ENCODE measurements at places on chromosomes 5 and 9.

DNA sequence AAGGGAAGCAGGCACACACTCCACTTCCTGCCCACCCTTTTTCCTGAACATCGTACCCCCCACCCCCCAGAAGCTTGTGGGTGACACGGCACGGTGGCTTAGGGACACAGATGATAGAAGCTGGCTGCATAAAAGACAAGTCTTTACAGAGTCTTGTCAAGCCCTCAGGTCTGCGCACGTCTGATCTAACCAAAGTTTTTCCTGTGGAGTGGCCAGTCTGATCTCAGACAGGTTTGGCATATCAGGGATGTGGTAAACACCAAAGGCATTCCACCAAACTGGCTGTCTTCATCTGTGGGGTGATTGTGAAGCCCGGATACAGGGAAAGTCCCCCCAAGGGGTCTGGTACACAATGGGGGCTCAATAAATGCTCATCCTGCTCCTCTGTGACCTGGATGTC lies 50.0 kb downstream of the CRB2 start:
- DNase-seq: no peak

- no peak for DNase-seq
These were observed 77.5 kb upstream of the TGFBR1 start for GRCh38 chr9:99027443-99027842.

DNA sequence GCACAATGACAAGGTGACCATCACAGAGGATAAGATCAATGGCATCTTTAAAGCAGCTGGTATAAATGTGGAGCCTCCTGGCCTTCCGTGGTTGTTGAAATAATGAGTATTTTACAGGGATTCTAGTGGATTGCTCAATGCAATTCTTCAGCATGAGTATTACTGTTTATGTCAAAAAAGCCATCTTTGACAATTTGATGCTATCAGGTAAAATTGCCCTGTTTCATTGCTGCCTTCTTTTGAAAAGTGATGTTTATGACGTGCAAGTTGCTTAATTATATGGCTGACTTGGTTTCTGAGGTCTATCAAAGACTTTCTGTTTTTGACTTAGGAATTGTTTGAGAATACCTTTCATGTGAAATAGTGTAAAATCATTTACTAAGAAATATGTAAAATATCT lies 237.2 kb downstream of the PARP8 start:
- no peak for DNase-seq

DNA sequence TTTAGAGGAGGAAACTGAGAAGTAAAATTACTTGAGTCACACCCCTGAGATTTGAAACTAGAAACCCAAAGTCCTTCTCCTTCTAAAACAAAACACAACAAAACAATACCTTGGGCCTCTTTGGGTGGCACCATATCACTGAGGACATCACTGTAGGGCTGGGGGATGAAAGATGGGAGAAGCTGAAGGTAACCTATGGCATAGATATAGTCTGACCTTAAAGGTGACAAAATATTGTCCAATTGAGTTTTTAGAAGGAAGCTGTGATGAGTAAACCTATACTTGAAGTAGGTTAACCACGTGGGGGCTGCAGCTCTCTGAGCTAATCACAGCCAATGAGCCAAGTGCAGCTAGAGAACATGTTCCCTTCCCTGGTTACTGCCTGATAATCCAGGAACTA lies 167.4 kb upstream of the CD180 start:
- no peak for DNase-seq

- peak; percentile 100 for DNase-seq
These were observed at the start of gene UHRF2 for GRCh38 chr9:6412487-6413364. Gene UHRF2 (plus strand): TSS chr9:6413199. CDS start chr9:6413491, 292 bp downstream.

- DNase-seq: no peak
These were observed 94.7 kb upstream of the NUDT12 start for GRCh38 chr5:103657301-103657700.

- DNase-seq: no peak
These were observed 132.9 kb downstream of the MVB12B start for GRCh38 chr9:126459546-126459945.

GRCh38 chr5:171426266-171426665 lies 6.8 kb downstream of the FGF18 start:
- no peak for DNase-seq

GRCh38 chr9:17251100-17251499 lies 116.3 kb downstream of the CNTLN start:
- DNase-seq: no peak

DNA sequence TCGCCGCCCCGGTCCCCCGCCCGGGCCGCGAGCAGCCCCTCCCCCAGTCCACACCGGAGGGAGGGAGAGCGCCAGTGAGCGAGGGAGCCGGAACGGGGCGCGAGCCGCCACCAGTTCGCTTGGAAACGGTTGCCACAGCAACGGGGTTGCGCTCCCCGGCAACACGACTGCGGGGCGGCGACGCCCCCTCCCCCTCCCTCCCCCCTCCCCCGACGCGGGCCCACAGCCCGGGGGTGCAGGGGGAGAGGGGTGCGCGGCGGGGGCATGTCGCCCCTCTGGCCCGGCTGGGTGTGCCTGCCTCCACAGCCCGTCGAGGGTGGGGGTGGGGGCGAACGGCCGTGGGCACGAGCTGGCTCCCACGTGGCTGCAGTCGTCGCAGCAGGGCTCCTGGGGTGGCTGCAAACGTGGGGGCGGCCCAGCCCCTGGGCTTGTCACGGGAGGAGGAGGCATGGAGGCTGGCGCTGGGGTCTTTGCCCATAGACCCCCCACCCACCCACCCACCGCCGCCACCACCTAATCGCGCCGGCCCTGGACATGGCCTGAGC lies 524 bp downstream of the PRR7 start:
- peak; percentile 71 for DNase-seq

All from activated naive CD4-positive, alpha-beta T cell treated with Interleukin-2 at 50 U/mL for 16 hours (primary cell).